ENCODE measurements at places on chromosomes 11 and 22.

GRCh38 chr11:23103416-23103815 is 243.1 kb upstream of the CCDC179 start:
- DNase-seq: no peak

DNA sequence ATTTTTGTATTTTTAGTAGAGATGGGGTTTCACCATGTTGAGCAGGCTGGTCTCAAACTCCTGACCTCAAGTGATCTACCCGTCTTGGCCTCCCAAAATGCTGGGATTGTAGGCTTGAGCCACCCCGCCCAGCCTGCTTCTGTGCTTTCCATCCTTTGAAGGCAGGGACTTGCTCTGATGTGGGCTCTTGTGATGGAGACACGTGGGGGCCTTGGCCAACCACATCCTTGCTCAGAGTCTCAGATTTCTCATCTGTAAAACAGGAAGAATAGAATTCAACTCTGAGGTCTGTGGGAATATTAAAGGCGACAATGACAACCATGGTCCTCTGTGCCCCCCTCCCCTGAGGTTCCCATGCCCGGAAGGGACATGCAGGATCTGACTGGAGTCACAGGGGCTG is 3.8 kb upstream of the GGA1 start:
- no peak for DNase-seq

- DNase-seq: no peak
These were observed 65.0 kb downstream of the CWF19L2 start for GRCh38 chr11:107392611-107393010.

- DNase-seq: no peak
These were observed 83.7 kb upstream of the GNAZ start for GRCh38 chr22:22986640-22987039.

GRCh38 chr22:46368422-46368821 is 32.9 kb downstream of the TRMU start:
- no peak for DNase-seq

GRCh38 chr11:114202011-114202609 is 94.1 kb upstream of the NNMT start:
- DNase-seq: no peak

DNA sequence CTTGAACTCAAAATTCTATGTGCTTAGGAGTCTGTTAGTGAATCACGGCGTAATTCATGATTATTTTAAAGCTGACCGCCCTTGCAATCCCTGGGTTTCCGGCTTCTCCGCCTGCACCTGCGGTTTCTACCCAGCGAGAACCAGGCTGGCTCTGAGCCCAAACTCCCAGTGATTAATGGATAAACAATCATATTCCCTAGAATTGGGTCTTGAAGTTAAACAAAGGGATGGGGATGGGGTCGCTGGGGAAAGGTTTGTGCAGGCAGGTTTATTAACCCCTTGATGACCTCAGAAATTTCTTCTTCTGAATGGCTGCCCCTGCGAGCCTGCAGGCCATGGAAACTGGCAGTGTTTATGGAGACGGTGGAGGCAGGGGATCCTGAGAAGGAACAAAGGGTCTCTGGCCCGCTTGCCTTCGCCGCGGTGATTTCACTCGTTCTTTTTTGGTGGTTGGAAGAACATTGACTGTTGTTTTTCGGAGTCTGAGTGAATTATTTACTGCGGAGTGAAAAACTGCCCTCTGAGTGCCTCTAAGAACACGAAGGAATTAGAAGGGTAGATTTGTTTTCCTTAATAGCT is 1000.3 kb downstream of the BRD1 start:
- DNase-seq: no peak

GRCh38 chr11:1281974-1282365 is 27.5 kb downstream of the TOLLIP start:
- DNase-seq: no peak

DNA sequence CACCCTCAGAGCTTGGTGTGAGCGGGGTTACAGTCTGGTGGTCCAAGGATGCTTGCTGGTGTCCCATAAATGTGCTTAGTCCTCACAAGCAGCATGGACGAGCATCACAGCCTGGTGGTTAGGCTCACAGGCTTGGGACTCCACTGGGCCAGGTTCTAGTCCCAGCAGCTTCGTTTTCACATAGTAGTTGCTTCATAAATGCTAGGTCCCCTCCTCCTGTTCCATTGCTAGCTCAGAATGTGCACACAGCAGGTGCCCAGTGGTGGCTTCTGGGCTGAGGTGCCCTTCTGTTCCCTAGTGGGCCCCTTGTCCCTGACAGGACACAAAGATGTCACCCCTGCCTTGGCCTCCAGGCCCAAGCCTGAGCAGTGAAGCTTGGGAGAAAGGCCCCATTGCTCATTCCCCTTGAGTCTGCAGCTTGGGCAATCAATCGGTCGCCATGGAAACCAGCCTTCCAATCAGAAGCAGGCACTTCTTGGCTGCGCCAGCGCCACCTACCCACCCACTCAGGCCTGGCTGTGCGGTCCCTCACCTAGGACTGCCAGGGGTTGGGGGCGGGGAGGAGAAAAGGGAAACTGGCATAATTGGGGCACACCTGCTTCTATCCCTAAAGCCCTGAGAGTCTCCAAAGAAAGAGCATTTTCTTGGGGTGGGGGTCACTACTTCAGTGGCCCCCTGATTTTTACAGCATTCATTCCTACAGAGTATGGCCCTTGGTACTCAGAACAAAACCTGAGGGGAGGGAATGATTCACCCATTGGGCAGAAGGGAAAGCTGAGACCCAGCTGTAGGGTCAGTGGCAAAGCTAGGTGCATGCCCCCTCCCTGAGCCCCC is 48.1 kb downstream of the CYTH4 start:
- DNase-seq: no peak

- no peak for DNase-seq
These were observed 131.4 kb downstream of the OR4C45 start for GRCh38 chr11:50164050-50164449.

- DNase-seq: no peak
These were observed 127.4 kb downstream of the PHF21B start for GRCh38 chr22:44882226-44882905.

DNA sequence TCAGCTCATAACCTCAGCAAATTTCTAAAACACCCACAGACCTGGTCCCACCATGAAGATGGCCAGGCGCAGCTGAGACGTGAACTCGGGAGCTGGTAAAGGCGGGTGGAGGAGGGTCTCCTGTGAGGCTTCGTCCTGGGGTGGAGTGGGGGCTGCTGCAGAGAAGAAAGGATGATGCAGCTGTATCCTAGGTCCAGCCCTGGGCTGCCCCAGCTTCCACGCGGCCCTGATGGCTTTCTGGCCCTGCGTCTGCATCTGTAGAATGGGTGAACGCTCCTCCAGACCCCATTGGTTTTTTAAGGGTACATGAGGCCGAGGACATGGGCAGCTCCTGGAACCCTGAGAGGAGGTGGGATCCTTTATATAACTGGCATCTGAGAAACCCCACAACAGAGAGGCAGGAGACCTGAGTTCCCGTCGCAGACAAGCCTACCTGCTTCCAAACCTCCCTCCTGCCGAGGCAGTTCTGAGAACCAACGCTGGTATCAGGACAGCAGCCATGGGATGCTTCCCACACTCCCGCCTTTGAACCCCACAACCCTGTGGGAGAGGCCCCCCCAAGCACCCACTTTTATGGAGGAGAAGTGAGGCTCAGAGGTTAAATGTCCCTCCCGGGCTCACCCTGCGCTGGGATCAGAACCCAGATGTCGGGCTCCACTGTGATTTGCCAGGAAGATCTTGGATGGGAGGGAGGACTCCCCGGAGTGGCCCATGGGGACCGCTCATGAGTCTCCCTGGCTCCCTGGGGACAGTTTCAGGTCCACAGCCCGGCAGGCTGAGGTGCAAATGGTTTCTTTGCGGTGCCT is 55.2 kb upstream of the FGF3 start:
- no peak for DNase-seq

DNA sequence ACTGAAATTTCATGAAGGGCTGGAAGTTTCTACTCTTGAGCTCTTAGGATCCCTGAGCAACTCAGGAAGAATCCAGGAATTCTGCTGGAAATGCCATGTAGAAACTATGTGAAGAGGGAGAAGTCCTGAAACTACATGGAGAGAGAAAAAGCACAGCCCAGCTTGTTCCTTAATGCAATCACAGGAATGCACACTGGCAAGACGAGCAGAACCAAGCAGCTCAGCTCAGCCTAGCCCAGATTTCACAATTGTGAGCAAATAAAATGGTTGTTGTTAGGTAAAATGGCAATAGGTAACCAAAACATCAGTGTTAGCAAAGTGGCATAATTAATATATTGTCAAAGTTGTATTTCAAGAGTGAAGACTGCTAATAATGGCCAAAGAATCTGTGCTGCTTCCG is 28.1 kb downstream of the ZNF214 start:
- DNase-seq: no peak

DNA sequence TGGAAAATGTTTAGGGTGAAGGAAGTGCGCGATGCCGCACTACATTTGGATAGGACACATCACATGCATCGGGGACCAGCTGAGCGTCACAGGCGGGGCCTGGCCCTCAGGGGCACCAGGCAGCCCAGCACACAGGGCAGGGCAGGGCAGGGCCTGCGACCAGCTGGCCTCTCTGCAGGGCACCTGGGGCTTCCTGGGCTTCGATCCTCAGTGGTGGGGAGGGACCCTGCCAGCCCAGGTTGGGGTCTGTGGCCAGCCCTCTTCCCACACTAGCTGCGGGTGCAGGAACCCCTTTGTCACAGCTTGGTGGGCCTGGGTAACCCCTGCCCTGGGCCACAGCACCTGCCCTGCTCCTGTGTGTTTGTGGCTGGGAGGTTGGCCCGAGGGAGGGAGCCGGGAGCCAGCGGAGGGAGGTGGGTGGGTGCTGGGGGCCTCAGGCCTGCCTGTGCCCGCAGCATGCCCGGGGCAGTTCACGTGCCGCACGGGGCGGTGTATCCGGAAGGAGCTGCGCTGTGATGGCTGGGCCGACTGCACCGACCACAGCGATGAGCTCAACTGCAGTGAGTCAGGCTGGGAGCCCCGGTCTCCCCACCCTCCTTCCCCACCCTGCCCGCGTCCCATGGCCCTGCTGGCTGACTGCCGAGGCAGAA is 37.9 kb downstream of the ST14 start:
- DNase-seq: no peak

DNA sequence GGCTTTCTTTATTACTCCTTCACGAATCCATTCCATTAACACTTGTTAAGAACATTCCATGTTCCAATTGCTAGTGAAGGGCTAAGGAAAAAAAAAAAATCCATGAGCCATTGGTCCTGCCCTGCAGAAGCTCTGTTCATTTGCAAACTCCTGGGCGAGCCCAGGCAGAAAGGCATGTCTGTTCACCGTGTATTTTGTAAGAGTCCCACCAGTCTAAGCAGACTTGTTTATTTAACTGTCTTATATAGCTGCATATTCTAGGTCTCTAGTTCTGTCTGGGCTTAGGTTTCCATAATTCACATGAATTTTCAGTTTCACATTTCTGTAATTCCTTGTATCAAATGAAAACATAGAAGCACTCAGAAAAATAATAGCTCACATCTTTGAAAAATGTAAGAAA is 97.4 kb upstream of the POU2AF2 start:
- no peak for DNase-seq

DNA sequence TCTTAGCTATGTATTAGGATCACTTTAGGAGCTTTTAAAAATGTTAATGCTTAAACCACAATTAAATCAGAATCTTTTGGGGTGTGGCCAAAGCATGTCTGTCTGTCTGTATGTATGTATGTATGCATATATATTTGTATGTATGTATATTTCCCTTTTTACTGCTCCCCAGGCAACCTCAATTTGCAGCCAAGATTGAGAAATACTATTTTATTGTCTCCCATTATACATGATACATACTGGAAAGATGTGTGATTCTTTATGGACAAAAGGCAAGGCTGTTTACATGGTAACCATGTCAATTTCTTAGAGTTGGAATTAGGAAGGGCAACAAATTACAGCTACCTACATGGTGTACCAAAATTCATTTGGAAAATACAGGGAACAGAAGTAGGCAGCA is 783.6 kb downstream of the ETS1 start:
- DNase-seq: no peak

GRCh38 chr22:27474711-27475547 is 326.6 kb downstream of the MN1 start:
- DNase-seq: no peak

- no peak for DNase-seq
These were observed 620.5 kb upstream of the CCDC179 start for GRCh38 chr11:23480736-23481135.

Measured in right atrium auricular region (tissue), 2 donors.